Activated naive CD4-positive, alpha-beta T cell treated with Interleukin-2 at 50 U/mL for 16 hours (primary cell): ENCODE measurements at places on chromosomes 2 and 18.
A peak's percentile ranks its signal among the peaks of the same experiment; 100 is the strongest.

- DNase-seq: peak; percentile 35
Observed at GRCh38 chr2:33069894-33070651, 123.3 kb downstream of the LTBP1 start.

DNA sequence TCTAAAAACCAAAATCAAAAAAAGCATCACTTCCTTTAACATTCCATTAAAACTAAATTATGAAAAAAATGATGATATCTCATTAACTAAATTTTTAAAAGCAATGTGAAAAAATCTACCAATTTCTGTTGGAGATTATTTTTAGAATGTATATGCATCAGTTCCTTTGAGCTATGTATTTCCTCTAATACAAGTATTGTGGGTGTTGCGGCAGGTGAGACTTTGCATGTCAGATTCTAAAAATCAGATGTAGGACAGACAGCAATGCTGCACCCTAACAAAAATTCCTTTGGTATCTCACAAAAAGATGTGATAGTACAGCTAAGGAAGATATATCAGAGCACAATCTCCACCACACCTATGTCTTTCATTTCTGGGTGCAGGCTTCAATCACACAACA is 6.8 kb downstream of the MBD2 start:
- no peak for DNase-seq

DNA sequence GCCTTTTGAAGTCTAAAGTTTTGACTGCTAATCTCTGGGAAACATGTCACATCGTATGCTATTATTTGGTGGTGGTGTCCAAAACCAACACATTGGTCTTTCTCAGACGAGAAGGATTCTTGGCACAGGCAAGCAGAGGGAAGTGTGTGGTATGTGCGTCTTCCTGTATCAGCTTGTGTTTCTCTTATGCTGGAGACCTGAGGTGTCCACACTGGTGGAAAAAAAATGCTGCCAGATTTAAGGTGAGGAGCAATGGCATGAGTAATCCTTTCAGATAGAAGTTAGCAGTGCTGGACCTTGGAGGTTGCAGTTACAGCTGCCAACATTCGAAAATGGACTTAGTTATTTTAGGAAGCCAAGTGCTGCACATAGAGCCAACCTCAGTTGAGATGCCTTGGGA is 11.7 kb upstream of the FHL2 start:
- DNase-seq: no peak

- no peak for DNase-seq
Observed at GRCh38 chr2:73128841-73129535, 16.2 kb upstream of the RAB11FIP5 start.

DNA sequence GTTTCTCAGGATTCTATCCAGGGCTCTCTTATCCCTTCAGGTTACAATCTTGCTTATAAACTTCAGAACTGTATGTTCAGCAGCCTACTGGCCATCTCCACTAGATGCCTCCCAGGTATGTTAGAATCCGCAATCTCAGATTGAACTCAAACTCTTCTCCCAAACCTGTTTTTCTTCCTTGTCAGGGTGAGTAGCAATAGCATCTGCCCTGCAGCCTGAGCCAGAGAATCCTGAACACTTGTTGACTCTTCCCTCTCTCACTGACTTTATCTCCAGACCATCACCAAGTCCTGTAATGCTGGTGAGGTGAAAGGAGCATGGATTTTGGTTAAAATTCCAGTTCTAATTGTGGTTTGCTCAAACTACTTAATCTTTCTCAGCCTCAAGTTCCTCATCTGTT is 82.6 kb upstream of the ALPP start:
- DNase-seq: no peak

GRCh38 chr2:238879621-238880377 is 31.9 kb downstream of the TWIST2 start:
- DNase-seq: no peak

GRCh38 chr2:55012672-55013484 is 37.4 kb downstream of the RTN4 start:
- no peak for DNase-seq

DNA sequence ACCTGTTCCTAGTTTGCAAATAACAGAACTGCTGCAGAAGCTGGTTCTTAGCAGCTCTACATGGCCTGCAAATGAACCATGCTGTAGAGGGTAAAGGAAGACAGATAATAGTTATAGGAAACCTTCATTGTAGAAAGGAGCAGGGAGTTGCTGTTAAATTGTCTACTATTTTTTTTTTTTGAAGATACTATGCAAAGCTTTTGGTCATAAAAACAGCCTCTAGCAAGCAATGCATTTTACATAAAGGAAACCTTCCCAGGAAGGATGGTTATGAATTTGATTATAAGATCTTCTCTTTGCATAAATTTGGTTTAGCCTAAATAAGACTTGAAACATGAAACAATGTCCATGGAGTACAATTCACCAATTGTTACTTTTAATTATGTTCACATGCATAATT is 793.4 kb downstream of the SLC4A3 start:
- DNase-seq: no peak

DNA sequence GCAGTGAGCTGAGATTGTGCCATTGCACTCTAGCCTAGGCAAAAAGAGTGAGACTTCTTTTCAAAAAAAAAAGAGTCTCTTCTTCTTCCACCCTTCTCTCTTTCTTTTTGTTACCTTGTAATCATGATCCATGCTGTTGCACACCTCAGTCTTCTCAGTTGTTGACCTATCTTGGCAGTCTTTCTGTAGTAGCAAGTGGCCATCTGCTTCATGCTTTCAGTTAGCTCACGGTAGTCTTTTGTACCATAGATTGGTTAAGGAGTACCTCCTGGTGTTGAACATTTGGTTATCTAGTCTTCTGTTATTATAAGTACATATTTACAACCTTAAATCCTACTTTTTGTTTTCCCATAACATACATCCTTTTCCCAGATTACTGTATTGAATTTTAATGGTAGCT is 3.1 kb downstream of the GORASP2 start:
- DNase-seq: no peak

GRCh38 chr18:70151614-70152013 is 53.9 kb downstream of the RTTN start:
- no peak for DNase-seq

GRCh38 chr2:17580319-17580715 is 39.8 kb downstream of the VSNL1 start:
- DNase-seq: no peak

GRCh38 chr2:1656326-1656960 is 87.9 kb downstream of the PXDN start:
- no peak for DNase-seq

DNA sequence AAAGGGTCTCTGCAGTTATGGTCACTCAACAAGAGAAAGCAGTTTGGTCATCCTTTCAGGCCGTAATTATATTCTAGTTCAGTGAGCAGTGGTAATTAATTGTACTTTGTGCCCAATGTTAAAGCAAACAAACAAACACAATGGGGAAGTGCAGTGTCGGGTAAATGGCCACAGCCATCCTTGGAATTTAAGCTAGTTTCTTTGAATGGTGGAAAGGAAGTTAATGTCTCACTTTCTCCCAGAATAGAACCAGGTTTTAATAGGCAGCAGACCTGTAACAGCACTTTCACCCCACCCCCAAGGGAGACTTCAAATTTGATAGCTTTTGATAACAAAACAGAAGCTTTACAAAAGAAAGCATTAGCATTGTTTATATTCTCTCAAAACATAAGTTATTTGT is 20.0 kb upstream of the ITGAV start:
- DNase-seq: no peak

- DNase-seq: no peak
Observed at GRCh38 chr2:197426723-197427603, 7.9 kb downstream of the SF3B1 start.

DNA sequence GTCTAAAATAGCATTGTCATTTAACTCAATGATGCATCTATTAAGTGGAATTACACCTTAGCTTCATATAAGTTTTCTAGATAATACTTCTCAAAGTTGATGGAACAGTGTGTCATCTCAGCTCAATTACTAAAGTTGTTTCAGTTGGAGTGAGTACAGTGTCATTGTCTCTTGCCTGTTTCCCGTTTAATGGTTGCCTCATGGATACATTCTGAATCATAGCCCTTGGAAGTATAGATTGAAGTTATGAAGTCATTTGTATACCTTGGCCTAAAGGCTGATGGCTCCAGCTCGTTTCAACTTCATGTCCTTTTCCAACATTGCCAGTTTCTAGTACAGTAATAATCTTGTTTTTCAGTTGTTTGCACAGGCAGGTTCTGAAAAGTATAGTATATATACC is 130.5 kb upstream of the NOSTRIN start:
- no peak for DNase-seq
